Epithelial cell of esophagus (primary cell): ENCODE measurements at places on chromosomes 2 and 18.

- peak; percentile 11 for DNase-seq
These were observed 248.5 kb downstream of the HAUS1 start for GRCh38 chr18:46352520-46353250.

GRCh38 chr18:44552706-44553105, 128.0 kb upstream of the SETBP1 start:
- no peak for DNase-seq

DNA sequence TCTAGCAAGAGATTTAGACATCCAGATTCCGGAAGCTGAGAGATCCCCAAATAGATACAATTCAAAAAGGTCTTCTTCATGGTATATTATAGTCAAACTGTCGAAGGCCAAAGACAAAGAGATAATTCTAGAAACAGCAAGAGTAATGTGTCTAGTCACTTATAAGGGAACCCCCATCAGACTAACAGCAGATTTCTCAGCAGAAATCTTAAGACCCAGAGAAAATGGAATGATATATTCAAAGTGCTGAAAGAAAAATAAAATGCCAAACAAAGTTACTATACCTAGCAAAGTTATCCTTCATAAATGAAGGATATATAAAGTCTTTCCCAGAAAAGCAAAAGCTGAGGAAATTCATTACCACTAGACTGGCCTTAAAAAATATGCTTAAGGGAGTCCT, 36.1 kb upstream of the PAX3 start:
- DNase-seq: no peak

GRCh38 chr2:102083393-102083703, 59.2 kb upstream of the IL1R1 start:
- DNase-seq: no peak

- no peak for DNase-seq
These were observed 163.5 kb downstream of the GLI2 start for GRCh38 chr2:120898961-120899750.

GRCh38 chr2:3311601-3312000, 66.0 kb downstream of the EIPR1 start:
- no peak for DNase-seq

- peak; percentile 17 for DNase-seq
These were observed 48.1 kb upstream of the HPCAL1 start for GRCh38 chr2:10254373-10255188.

DNA sequence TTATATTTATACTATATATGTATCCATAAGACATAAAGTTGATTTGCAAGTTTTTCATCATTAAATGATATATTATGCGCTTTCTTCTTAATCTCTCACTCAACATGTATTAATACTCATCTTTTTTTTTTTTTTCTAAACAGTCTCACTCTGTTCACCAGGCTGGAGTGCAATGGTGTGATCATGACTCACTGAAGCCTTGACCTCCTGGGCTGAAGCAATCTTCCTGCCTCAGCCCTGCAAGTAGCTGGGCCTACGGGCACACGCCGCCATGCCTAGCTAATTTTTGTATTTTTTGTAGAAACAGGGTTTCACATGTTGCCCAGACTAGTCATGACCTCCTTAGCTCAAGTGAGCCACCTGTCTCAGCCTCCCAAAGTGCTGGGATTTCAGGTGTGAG, 51.4 kb upstream of the MAP4K3 start:
- peak; percentile 92 for DNase-seq

GRCh38 chr18:70194227-70194890, 11.1 kb downstream of the RTTN start:
- no peak for DNase-seq

- peak; percentile 51 for DNase-seq
These were observed 32.5 kb downstream of the BMPR2 start for GRCh38 chr2:202408546-202409140.
